ENCODE measurements at places on chromosomes 11 and 22. TPM values are rescaled to one million over a fixed set of nuclear protein-coding genes. Genes with fewer than 3 reads are reported as not detected.
A peak's percentile ranks its signal among the peaks of the same experiment; 100 is the strongest.

DNA sequence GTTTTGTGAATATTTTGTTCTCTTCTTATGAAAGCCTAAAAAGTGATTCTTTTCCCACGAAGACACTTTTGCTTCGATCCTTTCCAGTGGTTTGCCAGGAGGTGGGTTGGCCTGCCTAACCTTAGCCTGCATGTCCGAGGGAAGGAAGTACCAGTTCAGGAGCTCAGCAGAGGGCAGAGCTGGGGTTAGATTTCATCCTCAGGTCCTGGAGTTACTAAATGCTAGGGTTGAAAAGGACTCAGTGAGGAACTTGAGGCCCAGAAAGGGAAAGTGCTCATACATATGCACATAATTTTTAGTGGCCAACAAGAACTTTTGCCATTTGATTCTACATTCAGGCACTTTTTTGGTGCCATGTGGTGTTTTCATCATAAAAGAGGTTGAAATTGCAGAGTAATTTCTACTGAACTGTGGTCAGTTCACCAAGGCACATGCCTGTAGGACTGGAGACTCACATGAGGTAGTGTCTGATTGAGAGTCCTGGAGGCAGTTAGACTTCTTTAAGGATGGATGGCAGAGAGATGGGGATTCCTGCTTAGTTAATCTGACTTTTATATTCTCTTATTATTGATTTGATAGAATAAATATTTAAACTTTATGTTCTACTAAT, 36.7 kb downstream of the NCAM1 start:
- DNase-seq, result no peak
- H3K27me3 ChIP-seq, result no peaks in the 10 kb centered on the region
- no peak overlapping the region for H3K27ac ChIP-seq
- no peaks in the 10 kb centered on the region for H3K4me1 ChIP-seq
- H3K36me3 ChIP-seq, result no peaks in the 10 kb centered on the region

GRCh38 chr11:70532066-70532440, 133.7 kb downstream of the CTTN start:
- H3K4me1 ChIP-seq, result no peaks in the 10 kb centered on the region
- H3K36me3 ChIP-seq, result no peaks in the 10 kb centered on the region
- no peak overlapping the region for H3K27ac ChIP-seq

DNA sequence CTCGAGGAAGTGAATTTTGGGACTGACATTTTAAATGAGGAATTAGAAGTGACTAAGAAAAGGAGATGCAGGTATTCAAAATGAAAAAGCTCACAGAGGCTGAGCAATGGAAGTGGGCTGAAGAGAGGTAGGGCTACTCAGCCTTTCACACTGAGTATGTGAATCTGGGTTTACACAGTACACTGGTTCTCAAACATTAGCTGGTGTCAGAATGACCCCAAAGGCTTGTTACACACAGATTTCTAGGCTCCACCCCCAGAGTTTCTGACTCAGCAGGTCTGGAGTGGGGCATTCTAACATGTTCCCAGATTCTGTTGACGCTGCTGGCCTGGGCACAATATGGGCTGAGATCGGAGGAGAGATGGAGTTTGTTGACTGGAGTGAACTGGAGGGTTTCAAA, 32.8 kb downstream of the CADM1 start:
- H3K4me3 ChIP-seq, result no peak overlapping the region
- no peak for DNase-seq
- H3K27ac ChIP-seq, result no peak overlapping the region
- no peaks in the 10 kb centered on the region for H3K4me1 ChIP-seq
- H3K27me3 ChIP-seq, result no peaks in the 10 kb centered on the region

GRCh38 chr11:70566768-70567530, 168.6 kb downstream of the CTTN start:
- H3K36me3 ChIP-seq, result no peaks in the 10 kb centered on the region
- no peak overlapping the region for H3K4me3 ChIP-seq
- no peak for DNase-seq
- peaks cover 20% of the 10 kb centered on the region for H3K27me3 ChIP-seq
- peaks cover 15% of the 10 kb centered on the region for H3K4me1 ChIP-seq

DNA sequence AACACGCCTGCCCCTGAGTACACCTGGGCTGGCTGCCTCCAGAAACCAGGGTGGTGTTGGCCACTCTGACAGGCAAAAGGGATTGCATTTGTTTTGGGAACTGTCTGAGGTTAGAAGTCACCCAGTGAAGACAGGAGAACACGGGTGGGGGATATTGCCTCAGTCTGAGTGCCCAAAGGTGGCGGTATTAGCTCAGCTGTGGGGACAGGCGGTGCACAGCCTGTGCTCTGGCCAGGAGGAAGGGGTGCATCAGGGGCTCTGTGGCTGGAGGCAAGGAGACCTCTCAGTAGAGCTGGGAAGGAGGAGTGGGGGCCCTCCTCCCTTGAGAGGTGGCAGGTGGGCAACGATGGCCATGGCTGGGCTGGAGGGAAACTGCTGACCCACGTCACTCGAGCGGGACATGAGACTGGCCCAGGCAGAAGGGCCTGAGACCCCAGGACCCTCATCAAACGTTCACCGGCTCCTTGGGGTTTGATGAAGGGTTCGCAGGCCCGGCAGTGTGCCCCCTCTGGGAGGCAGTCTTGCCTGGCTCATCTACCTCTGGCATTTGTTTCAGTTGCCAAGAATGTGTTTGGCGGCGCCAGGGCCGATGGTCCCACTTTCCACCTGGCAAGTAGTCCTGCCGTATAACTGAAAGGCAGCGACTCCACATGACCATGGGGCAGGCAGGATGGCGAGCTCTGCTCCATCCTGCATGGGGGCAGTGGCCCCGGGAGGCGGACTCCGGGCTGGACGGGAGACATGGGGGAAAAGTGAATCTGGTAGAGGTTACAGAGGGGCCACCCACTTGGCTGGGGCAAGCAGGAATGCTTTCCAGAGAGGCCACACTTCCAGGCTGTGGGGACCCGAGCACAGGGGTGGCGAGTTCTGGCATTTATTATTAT, 52.8 kb upstream of the SMIM38 start:
- peaks cover 7% of the 10 kb centered on the region for H3K4me1 ChIP-seq
- H3K4me3 ChIP-seq, result no peak overlapping the region
- H3K27me3 ChIP-seq, result no peaks in the 10 kb centered on the region
- H3K27ac ChIP-seq, result no peak overlapping the region

GRCh38 chr11:118415739-118416068, 14.3 kb downstream of the ATP5MG start:
- H3K27ac ChIP-seq, result no peak overlapping the region
- no peaks in the 10 kb centered on the region for H3K36me3 ChIP-seq
- no peak for DNase-seq

DNA sequence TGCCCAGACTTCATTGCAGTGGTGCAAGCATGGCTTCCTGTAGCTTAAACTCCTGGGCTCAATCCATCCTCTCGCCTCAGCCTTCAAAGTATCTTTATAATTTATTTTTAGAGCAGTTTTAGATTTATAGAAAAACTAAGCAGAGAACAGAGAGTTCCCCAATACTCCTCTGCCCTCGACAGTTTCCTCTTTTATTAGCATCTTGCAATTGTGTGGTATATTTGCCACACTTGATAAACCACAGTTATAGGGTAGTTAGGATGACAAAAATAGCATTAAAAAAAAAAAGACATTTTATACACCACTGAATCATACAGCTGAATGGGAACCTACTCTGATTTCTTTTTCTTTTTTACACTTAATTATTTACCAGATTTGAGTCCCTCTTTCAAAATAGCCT, 31.2 kb downstream of the MS4A2 start:
- no peaks in the 10 kb centered on the region for H3K27me3 ChIP-seq
- no peak overlapping the region for H3K4me3 ChIP-seq
- no peak for DNase-seq
- no peaks in the 10 kb centered on the region for H3K36me3 ChIP-seq
- H3K27ac ChIP-seq, result no peak overlapping the region

DNA sequence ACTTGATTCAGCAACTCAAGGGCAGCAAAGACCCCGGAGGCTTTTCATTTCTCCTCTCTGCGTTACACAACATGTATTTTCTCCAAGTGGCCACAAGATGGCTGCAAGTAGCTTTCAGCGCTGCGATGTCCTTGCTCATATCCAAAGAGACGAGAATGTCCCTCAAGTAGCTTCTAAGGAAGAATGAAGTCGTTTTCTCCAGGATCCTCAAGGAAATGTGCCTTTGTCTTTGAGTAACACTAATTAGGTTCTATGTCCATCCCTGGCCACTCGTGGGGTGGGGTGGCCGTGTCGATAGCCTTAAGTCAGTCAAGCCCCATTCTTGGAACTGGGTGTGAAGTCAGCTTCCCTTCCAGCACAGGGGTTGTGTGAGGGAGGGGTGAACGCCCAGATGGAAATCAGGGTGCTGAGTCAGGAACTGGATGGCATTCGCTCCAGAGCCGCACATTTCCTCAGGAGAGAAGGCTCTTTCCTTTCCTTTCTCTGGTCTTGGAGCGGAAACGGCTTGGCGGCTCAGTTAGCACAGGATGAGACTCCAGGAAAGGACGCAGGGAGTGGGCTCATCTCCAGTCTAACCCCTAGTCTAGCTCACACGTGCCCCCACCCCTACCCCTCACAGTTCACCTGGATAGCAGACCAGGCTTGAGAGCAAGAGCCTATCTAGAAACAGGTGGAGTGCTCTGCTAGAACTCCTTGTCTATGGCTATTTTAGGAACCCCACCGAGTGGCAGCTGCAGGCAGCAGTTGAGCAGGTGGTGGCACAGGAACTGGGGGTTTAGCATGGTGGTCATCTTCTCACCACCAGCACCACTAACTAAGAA, 44.3 kb downstream of the NNMT start:
- no peak overlapping the region for H3K4me3 ChIP-seq
- DNase-seq, result no peak
- H3K4me1 ChIP-seq, result peaks cover 7% of the 10 kb centered on the region
- H3K36me3 ChIP-seq, result no peaks in the 10 kb centered on the region
- H3K27ac ChIP-seq, result peak overlapping the region; percentile 9

GRCh38 chr22:47110817-47111443, 348.5 kb downstream of the TBC1D22A start:
- no peak for DNase-seq
- no peaks in the 10 kb centered on the region for H3K36me3 ChIP-seq
- H3K4me1 ChIP-seq, result peaks cover 21% of the 10 kb centered on the region
- no peak overlapping the region for H3K4me3 ChIP-seq
- no peak overlapping the region for H3K27ac ChIP-seq

DNA sequence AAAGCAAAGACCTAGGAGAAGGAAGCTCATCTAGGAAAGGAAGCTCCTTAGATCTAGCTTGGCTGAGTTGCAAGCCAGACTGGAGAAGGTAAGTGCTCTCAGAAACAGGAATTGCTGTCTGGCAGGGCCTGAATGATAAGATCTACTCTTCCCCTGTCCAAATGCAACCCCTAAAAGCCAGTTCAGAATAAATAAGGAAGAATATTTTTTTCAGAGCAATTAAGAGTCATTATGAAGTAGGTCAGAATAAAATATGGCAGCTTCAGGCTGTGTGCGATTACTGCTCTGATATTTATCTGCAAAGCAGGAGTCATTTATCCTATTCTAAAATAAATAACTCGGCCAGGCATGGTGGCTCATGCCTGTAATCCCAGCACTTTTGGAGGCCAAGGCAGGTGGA, 82.1 kb downstream of the PIWIL4 start:
- no peak for DNase-seq
- no peaks in the 10 kb centered on the region for H3K36me3 ChIP-seq
- peaks cover 7% of the 10 kb centered on the region for H3K4me1 ChIP-seq
- no peaks in the 10 kb centered on the region for H3K27me3 ChIP-seq
- H3K4me3 ChIP-seq, result no peak overlapping the region

GRCh38 chr11:40168414-40168813, 1291.0 kb downstream of the LRRC4C start:
- no peak overlapping the region for H3K27ac ChIP-seq
- no peaks in the 10 kb centered on the region for H3K4me1 ChIP-seq
- no peak for DNase-seq
- no peak overlapping the region for H3K4me3 ChIP-seq
- no peaks in the 10 kb centered on the region for H3K27me3 ChIP-seq

GRCh38 chr11:70630816-70631623, 232.7 kb downstream of the CTTN start:
- H3K36me3 ChIP-seq, result no peaks in the 10 kb centered on the region
- H3K27me3 ChIP-seq, result peaks cover 6% of the 10 kb centered on the region
- H3K4me1 ChIP-seq, result peaks cover 7% of the 10 kb centered on the region
- no peak overlapping the region for H3K27ac ChIP-seq

DNA sequence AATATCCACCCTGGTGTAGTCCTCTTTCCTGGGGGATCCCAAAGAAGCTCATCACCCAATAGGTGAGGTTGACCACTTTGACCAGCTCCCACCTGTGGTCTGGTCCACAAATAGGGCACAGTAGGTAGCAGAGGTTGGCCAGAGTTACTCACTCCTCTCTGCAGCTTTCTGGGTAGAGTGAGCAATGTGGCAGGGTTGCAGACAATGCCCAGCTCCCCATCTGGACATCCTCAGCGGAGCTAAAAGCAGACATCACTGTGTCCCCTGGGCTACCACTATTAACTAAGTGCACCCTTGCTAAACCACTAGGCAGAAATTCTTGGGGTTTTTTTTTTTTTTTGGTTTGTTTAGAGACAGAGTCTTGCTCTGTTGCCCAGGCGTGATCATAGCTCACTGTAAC, 48.4 kb upstream of the TP53I11 start:
- H3K27ac ChIP-seq, result no peak overlapping the region
- no peaks in the 10 kb centered on the region for H3K36me3 ChIP-seq
- no peaks in the 10 kb centered on the region for H3K27me3 ChIP-seq
- no peak for DNase-seq
- H3K4me3 ChIP-seq, result no peak overlapping the region
- H3K4me1 ChIP-seq, result peaks cover 4% of the 10 kb centered on the region

GRCh38 chr11:132245403-132246385, 875.3 kb downstream of the NTM start:
- no peak overlapping the region for H3K4me3 ChIP-seq
- H3K27ac ChIP-seq, result no peak overlapping the region
- H3K27me3 ChIP-seq, result no peaks in the 10 kb centered on the region
- DNase-seq, result no peak
- no peaks in the 10 kb centered on the region for H3K4me1 ChIP-seq

- H3K27ac ChIP-seq, result no peak overlapping the region
- DNase-seq, result no peak
- H3K36me3 ChIP-seq, result no peaks in the 10 kb centered on the region
- H3K4me3 ChIP-seq, result no peak overlapping the region
- H3K27me3 ChIP-seq, result no peaks in the 10 kb centered on the region
- H3K4me1 ChIP-seq, result peaks cover 18% of the 10 kb centered on the region
Measured at GRCh38 chr22:28051787-28052356, 132.8 kb upstream of the PITPNB start.

CARD18 gene
- 1.2 TPM for total RNA-seq

UBE4A gene
- 21.9 TPM for total RNA-seq

KCNQ1 gene
- 0.64 TPM for total RNA-seq

ALDH3B1 gene
- total RNA-seq, result 1.6 TPM

FOSL1 gene
- 53.7 TPM for total RNA-seq

SYCE3 gene
- total RNA-seq, result not detected

C11orf97 gene
- total RNA-seq, result not detected

MS4A6E gene
- total RNA-seq, result not detected

NXPE1 gene
- total RNA-seq, result not detected

THRSP gene
- total RNA-seq, result not detected

USP2 gene
- total RNA-seq, result 9.6 TPM

MAJIN gene
- not detected for total RNA-seq

SPTY2D1 gene
- 16.6 TPM for total RNA-seq
